ENCODE measurements at places on chromosomes 2 and 18. TPM values are rescaled to one million over a fixed set of nuclear protein-coding genes. Genes with fewer than 3 reads are reported as not detected.

DNA sequence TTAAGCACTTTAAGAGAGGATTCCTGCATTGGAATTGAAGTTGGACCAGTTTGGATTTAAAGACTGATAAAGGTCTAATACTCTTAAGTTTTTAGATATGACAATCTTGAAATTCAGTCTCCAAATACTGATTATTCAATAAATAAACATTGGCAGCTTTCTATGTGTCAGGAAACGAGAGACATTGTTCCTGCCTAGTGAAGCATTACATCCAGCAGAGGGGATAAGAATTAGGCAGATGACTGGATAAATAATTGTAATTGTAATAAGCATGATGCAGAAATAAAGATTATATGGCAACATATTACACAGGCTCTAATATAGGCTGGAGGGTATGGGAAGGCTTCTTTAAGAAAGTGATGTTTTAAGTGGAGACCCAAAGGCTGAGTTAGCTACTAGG, 226.5 kb upstream of the MMADHC start:
- no peak for DNase-seq

DNA sequence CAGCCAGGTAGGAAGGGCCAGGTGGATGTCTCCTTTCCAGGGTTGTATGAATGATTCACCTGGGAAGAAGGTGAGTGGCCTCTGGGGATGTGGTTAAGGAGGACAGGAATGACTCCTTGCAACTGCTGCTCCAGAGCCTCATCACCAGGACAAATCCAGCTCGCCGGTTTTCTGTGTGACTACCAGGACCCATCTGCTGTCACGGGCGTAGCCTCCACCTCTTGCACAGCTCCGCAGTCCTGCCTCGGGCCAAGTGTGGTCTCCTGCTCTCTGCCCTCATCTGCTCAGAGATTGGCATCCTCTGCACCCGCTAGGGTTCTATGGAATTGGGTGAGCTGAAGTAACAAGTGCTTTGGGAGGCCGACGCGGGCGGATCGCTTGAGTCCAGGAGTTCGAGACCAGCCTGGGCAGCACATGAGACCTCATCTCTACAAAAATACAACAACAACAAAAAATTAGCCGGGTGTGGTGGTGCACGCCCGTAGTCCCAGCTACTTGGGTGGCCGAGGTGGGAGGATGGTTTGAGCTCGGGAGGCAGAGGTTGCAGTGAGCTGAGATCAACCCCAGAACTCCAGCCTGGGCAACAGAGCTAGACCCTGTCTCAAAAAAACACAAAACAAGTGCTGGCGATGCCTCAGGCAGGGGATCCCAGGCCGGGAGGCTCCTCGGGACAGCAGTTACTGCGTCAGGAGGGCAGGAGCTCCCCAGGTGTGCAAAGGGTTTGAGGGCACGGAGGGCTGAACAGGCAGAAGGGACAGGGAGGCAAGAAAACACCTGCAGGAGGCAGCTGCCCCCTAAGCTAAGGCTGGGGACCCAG, 831 bp upstream of the D2HGDH start:
- no peak for DNase-seq

GRCh38 chr2:184564092-184564491, 34.2 kb upstream of the ZNF804A start:
- DNase-seq, result no peak

DNA sequence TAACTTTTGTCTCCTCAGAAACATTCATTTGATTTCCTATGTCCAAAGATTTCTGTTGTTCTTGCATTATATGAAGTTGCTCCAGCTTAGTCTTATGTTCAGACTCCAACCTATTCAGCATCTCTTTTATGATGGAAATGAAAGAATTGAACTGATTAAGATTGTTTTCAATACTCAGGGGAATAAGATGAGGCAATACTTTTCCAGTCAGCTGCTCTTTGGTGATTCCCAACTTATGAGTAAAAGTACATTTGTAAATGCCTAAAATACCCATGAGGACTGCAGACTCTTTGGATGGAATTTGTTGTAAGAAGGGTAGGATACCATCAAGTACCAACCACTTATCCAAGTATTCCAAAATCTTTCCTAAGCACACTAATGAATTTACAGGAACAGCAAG, 39.8 kb downstream of the TRAK2 start:
- DNase-seq, result no peak

DNA sequence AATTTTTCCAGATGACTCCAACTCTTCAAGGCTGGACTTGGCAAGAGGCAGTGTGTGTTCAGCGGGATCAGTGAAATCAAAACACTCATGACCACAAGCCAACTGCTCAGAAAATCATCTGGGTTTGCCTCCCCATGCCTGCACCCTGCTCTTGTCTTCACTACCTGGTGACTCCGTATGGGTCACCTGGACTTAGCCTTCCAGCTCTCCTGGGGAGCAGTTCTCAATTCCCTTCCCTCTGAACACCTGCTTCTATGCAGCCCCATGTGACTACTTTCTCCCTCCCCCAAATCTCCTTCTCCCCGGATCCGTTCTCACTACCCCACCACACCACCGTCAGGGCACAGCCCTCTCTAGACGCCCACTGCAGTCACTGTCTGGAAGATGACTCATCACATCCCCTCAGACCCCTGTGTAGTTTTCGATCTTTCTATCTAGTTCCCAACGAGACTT, 130.2 kb upstream of the ID2 start:
- no peak for DNase-seq

GRCh38 chr2:119940856-119941255, 72.0 kb upstream of the EPB41L5 start:
- no peak for DNase-seq

DNA sequence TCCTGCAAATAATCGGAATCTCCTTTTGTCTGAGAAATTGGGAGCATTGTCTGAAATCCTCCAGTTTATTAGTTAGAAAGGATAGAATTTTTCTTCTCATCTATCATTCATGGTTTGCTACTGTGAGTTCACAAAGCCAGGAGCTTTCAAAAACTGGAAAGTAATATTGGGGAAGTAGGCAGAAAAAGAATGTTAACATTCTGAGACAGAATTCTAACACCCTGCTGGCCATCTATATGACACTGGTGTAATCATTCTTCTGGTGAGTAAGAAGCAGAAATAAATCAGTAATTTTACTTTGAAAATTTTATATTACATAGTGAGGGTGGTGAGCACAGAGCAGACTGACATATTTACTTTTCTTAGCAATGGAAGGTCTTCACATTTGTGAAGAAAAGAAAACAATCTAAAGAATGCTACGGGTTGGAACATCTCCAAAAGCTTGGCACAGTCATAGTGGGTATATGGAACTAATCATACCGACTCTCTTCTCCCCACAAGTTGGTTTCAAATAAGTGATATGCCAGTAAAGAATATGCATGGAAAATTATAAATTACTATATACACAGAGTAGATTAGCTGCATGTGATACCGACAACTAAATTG, 344.9 kb downstream of the LPIN1 start:
- no peak for DNase-seq

DNA sequence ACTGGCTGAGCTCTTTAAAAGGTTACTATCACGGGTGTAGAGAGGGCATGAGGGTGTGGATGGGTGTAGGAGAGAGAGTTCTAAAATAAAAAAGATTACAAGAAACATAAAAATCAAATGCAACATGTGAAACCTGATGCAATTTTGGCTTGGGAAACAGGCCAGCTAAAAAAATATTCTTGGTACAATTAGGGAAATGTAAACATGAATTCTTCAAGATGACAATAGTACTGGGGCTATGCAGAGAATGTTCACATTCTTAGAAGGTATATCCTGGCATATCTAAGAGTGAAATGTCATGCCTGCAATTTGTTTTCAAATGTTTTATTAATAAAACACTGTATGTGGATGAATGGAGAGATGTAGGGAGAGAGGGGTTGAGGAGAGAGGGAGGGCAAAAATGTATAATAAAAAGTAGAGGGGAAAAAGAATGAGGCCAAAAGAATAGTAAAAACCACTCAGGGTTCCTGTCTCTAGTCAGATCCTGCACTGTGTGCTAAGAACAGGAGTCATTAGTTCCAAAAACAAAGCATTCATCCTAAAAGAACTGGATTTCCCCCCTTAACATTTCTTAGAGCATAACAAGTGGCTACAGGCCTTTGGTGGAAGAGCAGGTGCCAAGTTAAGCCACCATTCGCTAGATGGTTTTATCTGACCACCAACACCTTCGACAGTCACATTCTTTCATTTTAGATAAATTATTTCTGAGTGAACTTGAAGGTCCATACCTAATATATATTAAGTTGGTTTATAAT, 77.3 kb downstream of the LPIN2 start:
- DNase-seq, result no peak

DNA sequence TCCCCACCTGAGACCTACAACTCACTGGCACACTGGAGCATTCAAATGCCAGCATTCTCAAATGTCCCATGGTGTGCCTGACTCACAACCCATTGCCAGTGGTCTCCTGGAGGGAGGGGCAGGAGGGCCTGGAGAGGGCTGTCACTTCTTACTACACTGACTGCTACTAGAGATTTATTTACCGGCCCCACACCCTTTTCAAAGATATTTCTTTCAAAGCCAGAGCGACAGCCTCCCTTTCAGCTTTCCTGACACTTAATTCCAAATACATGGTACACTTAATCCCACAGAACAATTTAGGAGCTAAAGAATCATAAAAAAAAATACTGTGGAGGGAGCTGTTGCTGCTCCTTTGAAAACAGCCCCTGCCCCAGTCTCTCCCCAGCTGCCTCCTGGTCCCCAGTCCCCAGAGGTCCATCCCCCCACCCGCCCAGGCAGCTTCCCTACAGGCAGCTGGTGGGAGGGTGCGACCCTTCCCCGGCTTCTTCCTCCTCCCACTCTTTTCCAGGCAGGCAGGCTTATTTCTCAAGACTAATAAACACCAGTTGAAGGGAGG, 129.1 kb upstream of the SMAD2 start:
- DNase-seq, result no peak

DNA sequence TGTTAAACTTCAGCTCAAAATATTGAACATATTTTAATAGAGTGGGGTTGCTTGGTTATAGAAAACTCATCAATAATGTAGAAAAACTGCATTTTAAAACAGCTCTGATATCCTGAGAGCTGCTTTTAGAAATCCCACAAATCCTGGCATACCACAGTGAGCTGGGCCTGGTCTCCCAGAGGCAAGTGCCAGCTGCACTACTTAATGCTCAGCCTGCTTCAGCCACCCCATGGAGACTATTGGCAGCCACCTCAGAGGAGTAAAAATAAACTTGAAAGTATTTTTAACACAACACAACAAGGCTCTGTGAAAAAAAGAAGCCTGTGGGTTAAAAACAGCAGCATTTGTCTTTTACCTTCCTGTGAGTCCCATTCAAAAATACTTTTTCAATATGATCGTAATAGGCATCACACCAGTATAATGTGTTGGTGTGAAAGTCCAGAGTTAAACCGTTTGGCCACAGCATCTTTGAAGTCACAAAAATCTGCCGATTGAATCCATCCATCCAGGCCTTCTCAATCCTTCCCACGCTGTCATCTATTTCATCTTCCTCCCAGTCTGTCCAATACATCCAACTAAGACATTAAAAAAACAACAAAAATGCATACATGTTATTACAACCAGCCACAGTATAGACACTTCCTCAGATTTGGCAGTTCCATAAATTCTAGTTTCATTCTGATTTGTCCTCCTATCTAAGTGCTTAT, 1115.3 kb downstream of the LRP1B start:
- DNase-seq, result no peak

- DNase-seq, result no peak
Measured at GRCh38 chr2:186135686-186136085, 350.4 kb upstream of the ZC3H15 start.

The DAPL1 gene
- total RNA-seq, result not detected

The AQP12A gene
- total RNA-seq, result not detected

The SAG gene
- total RNA-seq, result 0.05 TPM

The ANKRD62 gene
- total RNA-seq, result not detected

All from activated CD8-positive, alpha-beta T cell treated with anti-CD3 and anti-CD28 coated beads, Interleukin-2, amount 10 ng/mL, durations not matched to agents 7 days and 5 days (primary cell).